Skin of body (tissue), 3 donors: ENCODE measurements at places on chromosomes 1 and 21.

- DNase-seq = no peak
Observed at GRCh38 chr1:157652859-157653493, 47.6 kb downstream of the FCRL3 start.

DNA sequence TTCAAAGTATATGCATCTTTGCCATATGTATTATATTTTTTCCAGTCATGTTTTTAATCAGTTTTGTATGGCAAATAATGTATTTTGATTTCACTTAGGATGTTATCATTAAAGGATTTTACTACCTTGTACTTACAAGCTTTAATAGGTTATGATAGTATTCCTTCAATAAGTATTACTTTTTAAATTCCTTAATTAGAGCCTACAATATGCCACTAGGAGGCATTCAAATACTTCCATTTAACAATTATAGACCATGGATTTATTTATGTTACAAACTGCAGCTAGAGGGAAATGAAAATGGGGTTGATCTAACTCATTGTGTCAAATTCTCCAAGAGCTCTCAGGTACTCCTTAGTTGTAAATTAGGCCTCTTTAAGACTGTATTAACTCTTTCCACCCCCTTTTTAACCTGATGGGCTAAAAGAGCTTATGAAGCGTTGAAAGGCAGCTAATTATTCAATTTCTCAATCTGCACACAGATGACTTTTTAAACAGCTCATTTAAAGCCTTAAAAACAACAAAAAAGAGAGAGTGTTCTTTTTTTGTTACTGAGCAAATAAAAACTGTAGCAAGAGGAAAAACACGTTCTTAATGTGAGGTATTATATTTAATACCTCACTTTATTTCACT, 156.2 kb downstream of the DENND1B start:
- no peak for DNase-seq

GRCh38 chr1:171799166-171799565, 17.7 kb downstream of the METTL13 start:
- no peak for DNase-seq

DNA sequence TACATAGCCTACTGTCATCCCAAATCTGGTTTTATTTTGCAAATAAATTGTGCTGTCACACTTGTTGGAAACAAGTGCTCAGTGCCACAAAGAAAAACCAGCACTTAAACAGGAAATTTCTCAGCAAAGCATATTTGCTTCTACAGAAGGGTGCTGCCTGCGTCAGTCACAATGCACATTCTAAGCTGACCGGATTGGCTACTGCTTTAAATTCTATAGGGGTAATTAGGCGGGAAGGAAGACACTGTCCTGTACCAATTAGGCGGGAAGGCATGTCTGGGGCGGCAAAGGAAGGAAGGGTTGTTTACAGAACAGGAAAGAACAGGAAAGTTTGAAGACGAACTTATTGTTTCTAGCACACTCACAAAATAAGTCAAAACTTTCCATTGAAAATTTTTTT, 2.8 kb downstream of the IFI16 start:
- peak; percentile 52 for DNase-seq

DNA sequence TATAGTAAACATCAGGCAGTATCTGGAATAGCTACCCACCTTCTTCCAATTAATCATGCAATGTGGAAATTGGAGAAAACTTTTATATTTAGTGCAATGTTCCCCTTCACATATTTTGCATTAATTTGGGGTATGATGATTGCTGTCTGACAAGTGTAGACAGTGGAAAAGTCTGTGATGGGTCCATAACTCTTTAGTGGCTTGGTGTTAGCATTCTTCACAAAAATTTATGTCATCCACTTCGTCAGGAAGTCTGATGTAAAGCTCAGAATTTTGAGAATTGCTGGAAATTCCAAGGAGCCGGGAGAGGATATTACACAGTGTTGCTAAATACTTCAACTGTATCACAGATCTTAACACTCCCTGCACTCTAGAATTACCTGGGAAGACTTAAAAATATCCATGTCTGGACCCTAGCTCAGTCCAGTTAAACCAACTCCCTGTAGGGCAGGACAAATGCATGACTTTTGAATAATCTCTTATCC, 549.7 kb upstream of the PLXNA2 start:
- no peak for DNase-seq

DNA sequence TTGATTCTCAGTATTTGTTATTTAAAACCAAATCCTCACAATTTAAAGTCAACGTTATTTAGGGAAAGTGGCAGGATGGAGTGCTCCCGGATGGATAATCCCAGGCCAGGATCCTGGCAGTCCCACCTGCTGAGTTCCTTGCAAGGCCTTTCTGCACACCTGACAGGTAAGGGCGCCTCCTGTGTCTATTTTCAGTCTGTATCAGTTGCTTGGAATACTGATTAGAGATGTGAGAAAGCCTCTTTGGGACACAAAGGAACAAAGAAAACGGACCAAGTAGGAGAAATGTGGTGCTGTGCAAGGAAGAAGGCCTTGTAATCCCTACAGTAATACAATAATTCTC, 12.2 kb downstream of the STYXL2 start:
- no peak for DNase-seq
